ENCODE measurements at places on chromosomes 5 and 9. TPM values are rescaled to one million over a fixed set of nuclear protein-coding genes. Genes with fewer than 3 reads are reported as not detected.

DNA sequence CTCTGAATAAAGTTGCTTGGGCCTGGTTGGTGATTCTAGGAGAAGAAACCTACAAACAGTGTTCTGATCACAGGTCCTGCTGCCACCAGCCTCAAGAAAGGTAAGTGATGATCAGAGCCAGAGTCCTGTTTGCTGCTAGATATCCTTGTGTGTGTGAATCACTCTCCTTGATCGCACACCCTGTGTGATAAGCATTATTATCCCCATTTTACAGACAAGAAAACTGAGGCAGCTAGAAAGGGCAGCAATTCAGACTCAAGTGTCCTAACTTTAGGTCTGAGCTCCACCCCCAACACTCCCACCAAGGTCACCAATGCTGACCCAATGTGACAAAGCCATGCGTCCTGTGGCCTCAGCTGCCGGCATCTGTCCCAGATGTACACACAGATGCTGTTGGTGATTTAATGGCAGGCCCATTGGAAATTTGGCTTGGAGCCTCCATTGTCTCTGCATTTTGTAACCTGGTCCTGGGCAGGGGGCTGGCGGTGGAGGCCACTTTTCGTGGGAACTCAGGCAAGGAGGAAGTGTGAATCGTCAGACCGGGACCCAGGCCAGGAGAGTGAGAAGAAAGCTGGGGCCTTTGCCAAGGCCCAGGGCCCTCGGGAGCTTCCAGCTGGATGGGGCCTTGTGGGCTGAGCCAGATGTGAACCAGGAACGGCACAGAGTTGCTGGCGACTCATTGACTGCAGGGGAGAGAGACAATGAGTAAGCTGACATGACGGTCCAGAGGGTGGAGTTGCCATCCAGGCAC is 29.8 kb upstream of the GGTA1 start:
- H3K4me3 ChIP-seq, result no peak overlapping the region
- peak; percentile 92 for DNase-seq
- H3K4me1 ChIP-seq, result peaks cover 9% of the 10 kb centered on the region
- H3K27me3 ChIP-seq, result no peaks in the 10 kb centered on the region

The ANKRD31 gene
- total RNA-seq, result 0.66 TPM

The TAS2R1 gene
- total RNA-seq, result not detected

DNA sequence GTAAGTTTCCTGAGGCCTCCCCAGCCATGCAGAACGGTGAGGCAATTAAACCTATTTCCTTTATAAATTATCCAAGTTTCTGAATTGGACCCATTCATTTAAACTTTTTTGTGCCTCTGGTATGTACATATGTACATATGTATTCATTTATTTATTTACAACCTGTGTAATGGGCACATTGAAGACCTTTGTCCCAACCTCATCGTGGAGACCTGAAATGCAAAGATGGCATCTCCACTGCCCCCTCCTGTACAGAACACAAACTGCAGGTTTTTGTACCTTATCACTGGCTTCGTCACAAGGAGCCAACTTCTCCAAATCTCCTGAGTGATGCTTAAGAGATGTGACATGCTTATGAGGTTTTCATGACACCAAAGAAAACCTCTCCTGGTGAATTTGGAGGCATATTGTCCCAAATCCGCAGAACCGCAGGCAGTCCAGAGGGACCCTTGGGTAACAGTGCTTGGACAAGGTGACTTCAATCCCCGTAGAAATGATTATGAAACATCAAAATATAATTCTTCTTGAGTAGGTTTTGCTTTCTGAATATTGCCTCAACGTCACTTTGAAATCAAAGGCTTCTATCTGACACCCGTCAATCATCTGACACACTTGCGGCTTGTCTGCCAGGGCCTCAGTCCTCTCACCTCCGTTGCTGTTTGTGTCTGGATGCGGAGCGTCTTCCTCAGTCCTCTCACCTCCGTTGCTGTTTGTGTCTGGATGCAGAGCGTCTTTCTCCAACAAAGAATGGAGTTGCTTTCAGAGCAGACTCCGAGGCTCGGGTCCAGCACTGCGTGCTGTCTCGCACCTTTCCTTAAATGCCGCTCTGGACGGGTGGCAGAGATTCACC is 135.0 kb upstream of the IRX4 start:
- H3K4me3 ChIP-seq, result no peak overlapping the region
- H3K27ac ChIP-seq, result no peak overlapping the region
- no peaks in the 10 kb centered on the region for H3K27me3 ChIP-seq
- H3K36me3 ChIP-seq, result no peaks in the 10 kb centered on the region

The QRFP gene
- total RNA-seq, result not detected
